Mesothelial cell of epicardium (in vitro differentiated cells): ENCODE measurements at places on chromosomes 4 and X. TPM values are rescaled to one million over a fixed set of nuclear protein-coding genes. Genes with fewer than 3 reads are reported as not detected.

The TEX13D gene
- total RNA-seq: not detected in 3 replicates

The RIPPLY1 gene
- not detected in 3 replicates for total RNA-seq

The RPS6KA6 gene
- 11.7 to 13.6 TPM (median 12.4 TPM) in 3 replicates for total RNA-seq

The CT45A5 gene
- total RNA-seq: not detected in 3 replicates

The S100G gene
- not detected in 3 replicates for total RNA-seq

The CNGA2 gene
- total RNA-seq: not detected in 3 replicates

The ADGRL3 gene
- total RNA-seq: 64.7 to 70.1 TPM (median 68.3 TPM) in 3 replicates

The ABCG2 gene
- total RNA-seq: 0.82 to 0.92 TPM (median 0.86 TPM) in 3 replicates

The GTPBP6 gene
- total RNA-seq: 65.6 to 67.1 TPM (median 66.7 TPM) in 3 replicates

The HS3ST1 gene
- 3.4 to 6.2 TPM (median 5.6 TPM) in 3 replicates for total RNA-seq

The NOX1 gene
- total RNA-seq: not detected in 3 replicates

The MAGEB16 gene
- not detected in 3 replicates for total RNA-seq

The PF4V1 gene
- total RNA-seq: not detected in 3 replicates

The MBNL3 gene
- total RNA-seq: 28.1 to 32.5 TPM (median 29.8 TPM) in 3 replicates

The CFI gene
- 485 to 506 TPM (median 505 TPM) in 3 replicates for total RNA-seq

The SULT1E1 gene
- 118 to 122 TPM (median 121 TPM) in 3 replicates for total RNA-seq

The NR3C2 gene
- total RNA-seq: 4.0 to 5.3 TPM (median 5.2 TPM) in 3 replicates

The NPY2R gene
- total RNA-seq: 0.09 TPM in 1 of 3 replicates, not detected in the others

The SPACA5 gene
- not detected in 3 replicates for total RNA-seq

The MEPE gene
- total RNA-seq: not detected in 3 replicates

The RENBP gene
- 7.2 to 8.5 TPM (median 7.2 TPM) in 3 replicates for total RNA-seq

The GATA1 gene
- total RNA-seq: not detected in 3 replicates

The SSR4 gene
- total RNA-seq: 213 to 228 TPM (median 214 TPM) in 3 replicates

The NAP1L5 gene
- 4.4 to 4.9 TPM (median 4.7 TPM) in 3 replicates for total RNA-seq

The TMEM255A gene
- total RNA-seq: 1.3 to 1.8 TPM (median 1.5 TPM) in 3 replicates

The ZFP92 gene
- 1.3 to 1.4 TPM (median 1.3 TPM) in 3 replicates for total RNA-seq

The ATP1B4 gene
- not detected in 3 replicates for total RNA-seq

The L1CAM gene
- total RNA-seq: 1.4 to 2.1 TPM (median 2.1 TPM) in 3 replicates

The FRMPD4 gene
- total RNA-seq: 0.02 to 0.07 TPM in 2 of 3 replicates, not detected in the other

The IL2 gene
- not detected in 3 replicates for total RNA-seq

The ZNF41 gene
- total RNA-seq: 6.4 to 7.0 TPM (median 6.6 TPM) in 3 replicates

The ADAMTS3 gene
- total RNA-seq: 9.2 to 11.0 TPM (median 10.7 TPM) in 3 replicates

The FRG1 gene
- 30.5 to 37.2 TPM (median 37.0 TPM) in 3 replicates for total RNA-seq

The SCRG1 gene
- total RNA-seq: 0.42 to 0.47 TPM (median 0.44 TPM) in 3 replicates

The CXCL3 gene
- total RNA-seq: 2.1 to 2.8 TPM (median 2.3 TPM) in 3 replicates

The ABHD18 gene
- 15.0 to 17.7 TPM (median 16.3 TPM) in 3 replicates for total RNA-seq

The RAB40A gene
- 0.78 to 1.5 TPM (median 1.3 TPM) in 3 replicates for total RNA-seq

The SGMS2 gene
- total RNA-seq: 7.5 to 9.8 TPM (median 9.2 TPM) in 3 replicates

The SH3TC1 gene
- total RNA-seq: 22.0 to 24.0 TPM (median 23.2 TPM) in 3 replicates

The MAGED2 gene
- 410 to 423 TPM (median 423 TPM) in 3 replicates for total RNA-seq

The ZNF81 gene
- total RNA-seq: 10.7 to 13.5 TPM (median 12.5 TPM) in 3 replicates

The GSX2 gene
- total RNA-seq: not detected in 3 replicates

The RNF212 gene
- total RNA-seq: 10.9 to 15.6 TPM (median 13.4 TPM) in 3 replicates
